Fibroblast of villous mesenchyme (primary cell): ENCODE measurements at places on chromosomes 16 and 17.

DNA sequence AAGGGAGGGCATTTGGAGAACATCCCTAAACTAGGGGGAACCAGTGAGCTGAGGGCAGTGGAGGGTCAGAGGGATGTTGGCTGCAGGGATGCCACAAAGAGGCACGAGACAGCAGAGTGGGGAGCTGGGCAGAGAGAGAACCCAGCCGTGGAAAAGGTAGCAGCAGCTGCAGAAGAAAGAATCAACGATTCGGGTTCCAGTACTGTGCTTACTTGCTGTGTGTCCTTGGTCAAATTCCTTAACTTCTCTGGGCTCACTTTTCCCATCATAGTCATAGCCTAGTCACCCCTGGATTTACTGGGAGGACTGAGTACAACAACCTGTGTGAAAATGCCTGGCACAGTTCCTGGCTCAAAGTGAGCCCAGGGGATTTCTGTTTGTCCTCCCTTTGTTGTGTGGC is 12.8 kb upstream of the MMP2 start:
- no peak for DNase-seq

DNA sequence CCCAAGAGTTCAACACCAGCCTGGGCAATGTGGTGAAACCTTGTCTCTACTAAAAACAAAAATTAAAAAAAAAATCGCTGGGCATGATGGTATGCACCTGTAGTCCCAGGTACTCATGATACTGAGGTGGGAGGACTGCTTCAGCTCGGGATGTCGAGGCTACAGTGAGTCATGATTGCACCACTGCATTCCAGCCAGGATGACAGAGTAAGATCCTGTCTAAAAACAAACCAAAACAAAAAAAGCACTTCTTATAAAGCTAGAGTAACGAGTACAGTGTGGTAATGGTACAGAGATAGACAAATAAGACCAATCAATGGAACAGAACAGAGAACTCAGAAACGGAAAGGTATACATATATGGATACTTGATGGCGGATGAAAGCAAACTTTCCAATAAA is 4.4 kb downstream of the NSMCE1 start:
- peak; percentile 89 for DNase-seq

GRCh38 chr17:41787021-41787418 is 509 bp upstream of the JUP start:
- DNase-seq: no peak

GRCh38 chr17:72710202-72710601 is 382.3 kb downstream of the SLC39A11 start:
- no peak for DNase-seq
